ENCODE measurements at places on chromosomes 12 and 14.

DNA sequence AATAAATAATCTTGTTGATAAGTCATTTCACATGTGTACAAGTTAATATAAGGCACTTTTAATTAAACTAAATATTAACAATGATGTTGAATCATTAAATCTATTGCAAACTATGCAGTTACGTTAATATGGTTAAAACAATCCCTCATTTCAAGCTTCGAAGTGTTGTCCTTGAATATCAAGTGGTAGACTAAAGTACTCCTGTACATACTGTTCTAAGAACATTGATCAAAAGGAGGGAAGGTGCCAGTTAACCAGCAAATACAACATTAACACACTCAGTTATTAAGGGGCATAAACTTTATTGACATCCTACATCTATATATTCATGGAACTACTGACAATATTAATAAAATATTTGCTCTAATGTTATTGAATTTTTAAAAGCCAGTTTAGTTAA lies 8.7 kb downstream of the BCAT1 start:
- DNase-seq, result no peak

DNA sequence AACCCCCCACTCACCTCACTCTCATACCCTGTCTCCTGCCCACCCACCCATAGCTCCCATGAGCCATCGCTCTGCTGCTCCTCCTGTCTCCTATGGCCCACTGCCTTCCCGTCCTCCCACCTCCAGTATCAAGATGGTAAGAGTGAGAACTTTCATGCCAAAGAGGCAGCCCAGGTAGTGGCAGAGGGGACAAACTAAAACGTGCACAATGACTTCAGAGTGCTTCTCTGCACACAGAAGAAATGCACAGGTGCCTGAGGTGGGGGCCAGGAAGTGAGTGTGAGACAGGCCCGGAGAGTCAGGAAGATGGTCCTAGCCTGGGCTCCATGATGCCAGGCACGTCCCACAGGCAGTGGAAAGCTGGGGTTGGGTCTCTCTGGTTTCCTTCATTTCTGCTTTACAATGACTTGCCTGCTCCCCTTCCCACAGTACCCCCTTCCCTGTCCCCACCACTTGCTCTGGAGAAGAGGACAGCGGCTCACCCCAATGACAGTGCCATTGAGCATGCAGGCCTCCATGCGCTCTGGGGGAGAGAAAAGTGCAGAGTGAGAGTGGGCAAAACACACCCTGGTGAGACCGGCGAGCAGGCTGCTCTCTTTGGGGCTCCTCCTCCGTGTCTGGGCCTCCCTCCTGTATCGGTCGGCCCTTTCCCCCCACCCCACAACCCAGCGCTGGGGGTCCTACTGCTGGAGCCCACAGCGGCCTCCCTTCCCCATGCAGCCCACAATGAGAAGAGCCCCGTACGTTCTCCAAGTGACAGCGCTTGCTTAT lies 22.8 kb upstream of the ANO2 start:
- no peak for DNase-seq

- no peak for DNase-seq
Measured at GRCh38 chr12:122009741-122010140, 11.9 kb upstream of the BCL7A start.

- no peak for DNase-seq
Measured at GRCh38 chr14:60092526-60092920, 800 bp downstream of the PCNX4 start.

- DNase-seq, result no peak
Measured at GRCh38 chr12:132773077-132773955, 11.7 kb upstream of the ANKLE2 start.

DNA sequence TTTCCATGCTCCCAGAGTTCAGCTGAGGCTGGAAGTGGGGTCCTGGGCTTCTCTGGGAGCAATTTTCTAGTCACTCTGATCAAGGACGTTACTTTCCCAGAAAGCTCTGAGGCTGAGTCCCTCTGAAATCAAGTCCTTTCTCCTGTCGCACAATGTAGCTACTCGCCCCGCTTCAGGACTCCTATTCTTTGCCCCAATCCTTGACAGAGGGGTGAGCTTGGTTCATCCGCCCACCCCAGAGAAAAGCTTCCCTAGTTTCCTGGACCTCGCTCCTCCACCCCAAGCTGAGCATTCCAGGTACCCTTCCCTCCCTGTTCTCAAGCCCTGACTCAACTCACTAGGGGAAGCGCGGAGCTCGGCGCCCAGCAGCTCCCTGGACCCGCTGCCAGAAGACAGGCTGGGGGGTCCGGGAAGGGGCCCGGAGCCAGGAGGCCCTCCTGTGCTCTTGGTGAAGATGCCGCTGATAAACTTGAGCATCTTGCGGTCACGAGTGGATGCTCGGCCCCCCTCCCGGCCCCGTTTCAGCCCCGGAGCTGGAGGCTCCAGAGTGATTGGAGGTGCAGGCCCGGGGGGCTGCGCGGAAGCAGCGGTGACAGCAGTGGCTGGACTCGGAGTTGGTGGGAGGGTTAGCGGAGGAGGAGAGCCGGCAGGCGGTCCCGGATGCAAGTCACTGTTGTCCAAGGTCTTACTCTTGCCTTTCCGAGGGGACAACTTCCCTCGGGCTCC lies 1.6 kb downstream of the AGAP2 start:
- DNase-seq, result no peak

DNA sequence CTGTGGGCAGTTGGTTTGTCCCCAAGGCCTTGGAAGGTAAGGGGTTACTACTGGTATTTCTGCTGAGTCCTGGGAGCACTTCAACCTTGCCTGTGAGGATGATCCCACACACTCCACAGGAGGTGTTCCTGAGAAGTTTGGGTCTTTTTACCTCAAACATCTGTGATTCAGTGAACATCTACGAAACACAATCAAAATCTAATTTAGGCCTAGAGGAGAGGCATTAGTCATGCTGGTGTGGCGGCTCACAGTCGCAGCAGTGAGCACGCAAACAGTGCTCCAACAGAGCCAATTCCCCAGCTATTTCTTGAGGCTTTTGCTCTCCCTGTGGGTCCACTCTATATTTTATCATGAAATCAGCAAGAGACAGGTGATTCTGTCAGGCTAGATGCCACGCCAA lies 107.6 kb downstream of the APAF1 start:
- DNase-seq, result no peak

DNA sequence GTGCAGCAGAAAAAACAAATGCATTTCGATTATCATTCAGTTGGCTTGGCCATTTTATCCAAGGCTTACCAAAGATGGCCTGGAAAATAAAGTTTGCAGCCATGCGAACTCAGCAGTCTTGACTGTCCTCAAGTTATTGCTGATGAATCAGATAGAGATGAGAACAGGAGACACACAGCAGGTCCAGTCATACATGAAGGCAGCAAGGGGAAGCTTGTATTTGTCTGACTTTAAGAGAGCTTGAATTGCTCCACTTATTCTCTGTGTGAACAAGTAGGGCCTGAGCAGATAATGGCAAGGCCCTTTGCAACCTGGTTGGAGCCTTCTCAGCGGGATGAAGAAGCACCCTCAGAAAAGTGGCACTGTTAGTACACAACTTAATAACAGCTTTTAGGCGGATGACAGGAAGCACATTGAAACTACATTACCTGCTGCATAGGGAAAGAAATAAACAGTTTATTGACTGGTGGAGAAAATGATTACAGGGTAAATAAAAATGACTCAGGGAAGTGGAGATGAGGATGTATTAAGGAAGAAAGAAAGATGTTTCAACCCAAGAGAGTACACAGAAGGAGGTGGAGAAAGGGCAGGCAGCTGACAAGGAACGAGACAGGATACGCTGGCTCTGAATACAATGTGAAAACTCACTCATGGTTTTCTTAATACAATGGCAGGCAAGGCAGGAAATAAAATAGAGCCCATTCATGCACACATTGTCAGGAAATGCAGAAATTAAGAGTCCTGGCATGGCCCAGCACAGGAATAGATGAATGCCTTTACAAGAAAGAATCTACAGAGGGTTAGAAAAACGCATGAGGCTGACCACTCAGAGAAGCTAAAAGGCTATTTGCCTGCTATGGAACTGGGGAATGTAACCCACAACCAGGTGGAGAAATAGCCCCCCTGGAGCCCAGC lies 128.4 kb downstream of the GALC start:
- DNase-seq, result no peak

GRCh38 chr14:101027291-101027690 lies 123.8 kb upstream of the RTL1 start:
- DNase-seq, result no peak

GRCh38 chr12:94795520-94795919 lies 145.2 kb upstream of the TMCC3 start:
- no peak for DNase-seq
